ENCODE measurements at places on chromosomes 2 and 18.

GRCh38 chr2:127362971-127363370 is 24.8 kb downstream of the MAP3K2 start:
- no peak for DNase-seq

- DNase-seq, result no peak
Observed at GRCh38 chr2:188570370-188570769, 278.7 kb downstream of the GULP1 start.

DNA sequence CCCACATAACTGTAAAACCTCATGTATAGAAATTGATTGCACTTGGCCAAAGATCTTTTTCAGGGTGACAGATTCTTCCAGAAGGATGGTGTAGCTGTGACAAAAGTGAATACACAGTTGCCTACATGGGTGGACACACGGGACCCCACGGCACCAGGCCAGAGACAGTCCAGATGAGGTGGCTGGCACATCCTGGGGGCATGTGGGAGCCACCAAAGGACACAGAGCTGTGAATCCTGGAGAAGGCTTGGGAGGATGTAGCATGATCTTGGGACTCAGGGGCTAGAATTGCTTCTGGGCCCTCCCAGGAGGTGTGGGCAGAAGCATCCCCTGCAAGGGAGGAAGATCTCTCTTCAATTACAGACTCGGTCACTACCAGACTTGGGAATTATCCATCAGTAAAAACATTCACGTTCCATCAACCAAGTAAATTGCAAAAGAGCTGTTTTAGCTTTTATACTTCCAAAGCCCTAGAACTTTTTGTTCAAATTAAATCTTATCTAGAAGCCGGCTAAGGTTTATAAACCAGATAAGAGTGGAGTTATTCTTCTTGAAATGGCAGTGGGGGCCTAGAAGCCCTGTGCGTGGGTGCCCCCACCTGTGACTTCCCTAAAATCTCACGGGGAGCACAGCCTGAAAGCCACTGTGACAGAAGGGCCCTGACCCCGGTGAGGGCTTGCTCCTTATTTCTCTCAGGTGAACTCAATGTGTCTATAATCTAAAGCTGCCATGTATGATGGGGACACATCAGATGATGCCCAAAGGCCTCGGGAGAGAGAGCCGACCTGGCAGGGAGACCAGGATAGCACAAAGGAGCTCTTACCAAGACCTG is 81.7 kb downstream of the SEPTIN10 start:
- no peak for DNase-seq

- DNase-seq, result no peak
Observed at GRCh38 chr2:234279637-234280036, 217.2 kb downstream of the ARL4C start.

DNA sequence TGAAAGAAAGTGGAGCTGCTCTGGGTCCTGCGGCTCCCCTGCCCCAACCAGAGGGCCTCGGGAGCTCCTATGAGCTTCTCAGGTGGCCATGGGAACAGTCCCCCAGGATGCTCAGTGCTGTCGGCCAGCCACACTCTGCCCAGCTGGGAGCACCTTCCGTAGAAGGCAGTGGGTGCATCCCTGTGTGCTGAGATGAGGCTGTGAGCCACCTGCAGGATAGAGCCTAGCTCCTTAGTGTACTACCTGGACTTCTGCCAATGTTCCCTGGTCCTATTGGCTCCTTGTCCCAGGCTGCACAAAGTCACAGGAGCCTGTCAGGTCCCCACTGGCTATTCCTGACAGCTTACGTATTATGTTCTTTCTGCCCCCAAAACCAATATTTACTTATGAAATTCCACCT is 16.1 kb downstream of the PRELID3A start:
- DNase-seq, result no peak

DNA sequence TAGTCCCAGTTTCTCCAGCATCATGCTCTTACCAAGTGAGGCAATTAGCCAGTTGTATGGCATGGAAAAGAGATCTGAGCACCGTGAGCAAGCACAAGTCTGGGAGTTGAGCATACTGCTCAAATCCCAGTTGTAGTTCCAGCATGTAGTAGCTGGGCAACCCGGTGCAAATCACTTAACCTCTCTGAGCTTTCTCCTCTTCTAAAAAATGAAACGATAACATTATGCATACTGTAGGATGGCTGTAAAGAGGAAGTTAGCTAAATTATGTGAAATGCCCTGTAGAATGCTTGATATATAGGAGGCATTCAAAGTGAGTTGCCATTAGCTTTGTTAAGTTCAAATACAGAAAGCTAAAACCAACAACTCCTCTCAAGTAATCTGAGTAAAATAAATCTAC is 164.0 kb upstream of the ZEB2 start:
- no peak for DNase-seq

- DNase-seq, result no peak
Observed at GRCh38 chr18:3392467-3392855, 57.5 kb upstream of the TGIF1 start.

DNA sequence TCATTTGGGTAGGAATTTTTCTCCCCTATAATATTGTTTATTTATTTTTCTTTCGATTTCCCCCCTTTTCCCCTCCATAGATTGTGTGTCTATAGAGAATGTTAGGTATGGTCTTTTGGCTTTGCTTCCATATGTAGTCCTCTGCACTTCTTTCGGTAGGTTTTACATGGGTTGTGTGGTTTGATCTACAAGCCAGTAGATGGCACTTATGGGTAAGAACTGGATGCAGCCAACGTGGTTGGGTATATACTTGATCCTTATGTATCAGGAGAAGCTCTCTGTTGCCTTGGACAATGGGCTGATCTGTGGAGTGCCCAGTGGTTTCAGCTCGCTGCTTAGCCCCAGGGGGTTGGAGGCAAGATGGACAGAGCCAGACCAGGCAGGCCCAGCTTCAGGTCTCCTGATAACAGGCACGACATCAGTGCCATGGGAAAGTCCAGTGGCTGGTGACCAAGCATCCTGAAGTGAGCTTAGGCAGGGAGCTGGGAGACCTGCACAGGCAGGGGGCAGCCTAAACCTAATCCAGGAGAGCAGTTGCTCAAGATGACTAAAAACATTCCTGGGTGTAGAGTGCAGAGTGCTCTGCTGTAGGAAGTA is 488.3 kb downstream of the CCDC85A start:
- DNase-seq, result no peak

GRCh38 chr2:1990724-1991123 is 246.4 kb upstream of the PXDN start:
- DNase-seq, result no peak

GRCh38 chr2:176525086-176525485 is 255.8 kb downstream of the MTX2 start:
- no peak for DNase-seq

DNA sequence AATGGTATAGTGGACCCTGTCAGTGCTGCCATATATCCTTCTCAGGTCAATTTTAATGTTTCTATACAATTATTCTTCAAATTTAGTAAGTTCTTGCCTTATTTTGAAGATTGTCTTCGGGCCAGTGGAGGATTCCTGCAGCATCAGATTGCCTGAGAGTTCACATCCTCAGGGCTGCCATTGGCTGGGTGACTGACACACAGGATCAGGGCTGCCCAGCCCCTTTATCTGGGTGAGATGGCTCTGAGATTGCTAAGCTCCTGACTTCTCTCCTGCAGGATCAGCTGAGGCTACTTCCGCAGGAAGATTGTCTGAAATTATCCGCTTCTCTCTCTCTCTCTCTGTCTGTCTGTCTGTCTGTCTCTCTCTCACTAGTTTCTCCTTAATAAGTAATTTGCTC is 567.4 kb downstream of the TSN start:
- DNase-seq, result no peak

GRCh38 chr18:76697441-76697901 is 124.9 kb upstream of the ZNF236 start:
- DNase-seq, result no peak

GRCh38 chr18:35746826-35747339 is 165.3 kb downstream of the GALNT1 start:
- no peak for DNase-seq

DNA sequence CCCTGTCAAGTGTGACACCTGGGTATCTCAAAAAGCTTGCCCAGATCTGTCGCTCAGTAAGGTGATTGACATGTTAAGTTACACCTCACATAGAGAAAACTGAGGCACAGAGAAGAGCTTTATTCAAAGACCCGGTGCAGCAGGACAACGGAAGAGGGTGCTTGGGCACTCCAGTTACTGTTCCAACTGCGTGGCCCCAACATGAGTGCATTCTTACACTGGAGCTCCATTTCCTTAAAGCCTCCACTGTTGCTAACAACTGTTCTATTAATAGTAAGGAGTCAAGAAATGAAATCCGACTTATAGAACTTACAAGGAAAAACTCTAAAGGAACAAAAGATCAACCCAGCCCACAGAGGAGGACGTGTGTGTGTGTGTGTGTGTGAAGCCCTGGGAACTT is 54.8 kb upstream of the REV1 start:
- DNase-seq, result no peak

DNA sequence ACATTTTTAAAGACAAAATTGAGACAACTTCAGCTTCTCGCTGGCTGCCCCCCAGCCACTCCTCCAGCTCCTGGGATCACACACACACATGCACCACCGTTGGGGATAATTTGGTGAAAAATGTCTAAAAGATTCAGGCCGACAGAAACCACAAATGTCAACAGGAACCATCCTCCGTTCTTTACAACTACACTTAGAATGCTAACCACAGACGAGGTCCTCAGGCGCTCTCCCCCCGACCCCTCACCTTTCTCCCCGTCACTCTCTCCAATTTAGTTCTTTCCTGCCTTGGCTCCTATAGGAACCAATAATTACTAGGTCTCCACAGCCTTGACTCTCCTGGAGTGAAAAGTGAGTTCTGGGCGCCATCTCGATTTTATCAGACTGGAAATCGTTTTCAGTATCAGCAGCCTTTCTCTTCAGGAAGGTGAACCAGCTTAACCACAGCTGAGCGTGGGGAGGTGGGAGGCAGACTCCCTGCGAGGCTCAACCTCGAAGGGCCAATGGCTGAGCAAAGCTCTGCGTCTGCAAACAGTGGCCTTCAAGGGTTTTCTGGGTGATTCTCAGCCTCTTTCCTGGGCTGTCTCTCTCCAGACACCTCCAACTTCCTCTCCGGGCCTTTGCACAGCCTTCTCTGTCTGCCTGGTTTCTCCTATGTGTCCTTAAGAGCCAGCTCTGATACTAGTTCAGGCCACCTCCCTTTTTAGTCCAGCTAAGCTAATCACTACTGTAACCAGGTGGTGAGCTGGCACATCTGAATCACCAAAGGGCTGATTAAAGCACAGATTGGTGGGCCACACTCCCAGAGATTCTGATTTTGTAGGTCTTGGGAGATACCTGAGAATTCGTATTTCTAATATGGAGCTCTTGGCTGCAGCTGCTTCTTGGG is 115.7 kb upstream of the COPS8 start:
- no peak for DNase-seq

DNA sequence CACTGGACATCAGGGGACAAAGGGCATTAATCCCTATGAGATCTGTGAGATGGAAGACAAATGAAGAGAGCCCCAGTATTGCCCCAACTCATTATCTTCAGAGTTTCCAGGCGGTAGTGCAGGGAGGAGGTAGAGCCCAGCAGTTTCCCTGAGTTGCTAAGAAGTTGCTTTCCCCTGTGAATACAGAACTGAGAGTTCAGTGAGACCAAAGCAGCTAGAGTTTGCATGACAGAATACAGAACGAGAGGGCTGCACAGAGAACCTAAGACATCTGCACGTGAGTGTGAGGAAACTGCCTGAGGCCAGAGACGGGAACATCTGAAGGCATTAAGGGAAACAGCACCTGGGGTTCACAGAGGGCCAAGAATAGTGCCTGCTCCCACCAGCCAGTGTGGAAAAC is 18.1 kb upstream of the PGAP1 start:
- DNase-seq, result no peak

GRCh38 chr18:52596748-52597435 is 256.9 kb downstream of the DCC start:
- peak; percentile 82 for DNase-seq

GRCh38 chr2:138879931-138880330 is 99.7 kb upstream of the NXPH2 start:
- no peak for DNase-seq

- no peak for DNase-seq
Observed at GRCh38 chr2:157932480-157933159, 56.5 kb upstream of the ACVR1 start.

- no peak for DNase-seq
Observed at GRCh38 chr2:96764253-96764637, 3.5 kb downstream of the CNNM4 start.

DNA sequence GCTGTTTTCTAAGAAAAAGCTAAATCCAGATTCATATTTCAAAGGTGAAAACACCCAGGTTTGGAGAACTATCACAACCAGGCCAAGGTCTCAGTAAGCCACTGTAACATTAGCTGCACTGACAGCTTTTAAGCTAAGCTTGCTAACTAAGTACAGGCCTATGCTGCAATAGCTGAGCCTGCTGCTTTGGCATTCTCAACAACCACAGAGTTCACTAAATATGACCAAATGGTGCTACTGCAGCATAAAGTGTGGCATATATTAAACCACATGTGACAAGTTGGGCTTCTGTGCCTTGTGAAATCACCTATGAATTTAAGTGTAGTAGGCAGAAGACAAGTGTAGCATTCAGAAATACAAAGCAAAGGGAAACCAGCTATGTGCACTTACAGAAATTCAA is 206.7 kb downstream of the TCF4 start:
- no peak for DNase-seq

GRCh38 chr2:67038195-67038594 is 358.9 kb upstream of the ETAA1 start:
- no peak for DNase-seq

- DNase-seq, result no peak
Observed at GRCh38 chr2:133865141-133865540, 296.9 kb upstream of the NCKAP5 start.

- no peak for DNase-seq
Observed at GRCh38 chr2:27717070-27717795, 53.5 kb downstream of the SLC4A1AP start.

GRCh38 chr18:13465124-13465446 is 246.5 kb downstream of the LDLRAD4 start:
- no peak for DNase-seq

- no peak for DNase-seq
Observed at GRCh38 chr2:67612576-67613042, 215.5 kb downstream of the ETAA1 start.

GRCh38 chr2:8753609-8754008 is 71.8 kb downstream of the ID2 start:
- no peak for DNase-seq

DNA sequence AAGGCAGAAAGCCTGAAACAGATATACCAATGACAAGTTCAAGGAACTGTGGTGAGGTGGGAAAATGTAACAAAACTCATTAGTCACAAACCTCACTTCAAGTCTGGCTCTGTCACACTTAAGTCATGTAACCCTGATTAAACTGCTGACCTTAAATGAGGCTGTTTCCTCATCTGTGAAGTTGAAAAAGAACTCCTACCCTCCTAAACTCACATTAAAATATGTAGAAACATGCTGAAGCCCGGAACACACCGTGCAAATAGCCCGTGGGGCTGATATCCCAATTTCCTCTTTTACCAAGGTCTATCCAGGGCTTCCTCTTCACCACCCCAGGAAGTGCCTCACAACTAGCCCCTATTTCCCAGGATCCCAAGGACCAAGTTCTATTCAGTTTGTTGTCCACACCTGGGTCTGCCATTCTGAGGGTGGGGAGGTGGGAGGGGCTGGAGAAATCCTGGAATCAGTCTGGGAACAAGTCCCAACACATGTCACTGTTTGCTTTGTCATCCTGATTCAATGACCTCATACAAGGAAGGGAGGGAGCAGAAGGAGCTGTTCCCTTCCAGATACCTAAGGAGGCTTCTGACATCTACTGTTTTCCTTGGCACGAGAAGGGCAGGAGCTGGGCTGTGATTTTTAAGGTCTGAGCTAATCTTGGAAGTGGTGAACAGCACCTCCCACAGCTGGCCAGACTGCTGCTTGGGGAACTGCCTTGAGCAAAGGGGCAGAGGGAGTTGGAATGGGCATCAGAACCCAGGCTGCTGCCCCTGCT is 42.3 kb downstream of the SLC4A1AP start:
- peak; percentile 68 for DNase-seq

Measured in left lung (tissue), 14 donors.